ENCODE measurements at places on chromosomes 5 and 9. TPM values are rescaled to one million over a fixed set of nuclear protein-coding genes. Genes with fewer than 3 reads are reported as not detected.

OGN gene
- 0.30 TPM for total RNA-seq

CLIC3 gene
- total RNA-seq: not detected

GRCh38 chr5:146357126-146357525 lies 18.5 kb downstream of the POU4F3 start:
- ATAC-seq: no peak

CCNO gene
- not detected for total RNA-seq

DNA sequence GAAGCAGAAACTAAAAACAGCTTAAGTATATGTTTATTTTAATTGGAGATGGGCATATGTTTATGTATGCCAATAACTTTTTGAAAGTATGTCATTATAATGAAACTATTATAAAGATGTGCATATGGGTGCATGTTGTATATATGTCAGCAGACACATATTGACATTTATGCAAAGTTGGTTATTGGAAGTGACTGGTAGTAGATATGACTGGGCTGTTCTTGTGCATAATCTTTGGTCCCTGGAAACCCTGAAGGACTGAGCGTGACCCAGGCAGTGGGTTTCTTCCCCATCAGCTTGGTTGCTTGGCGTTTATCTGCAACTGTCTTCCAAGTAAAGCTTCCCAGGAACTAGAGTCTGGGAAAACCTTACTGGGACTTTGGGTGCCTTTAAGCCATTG lies 25.7 kb downstream of the ANKRA2 start:
- ATAC-seq: no peak

GRCh38 chr9:81474792-81475191 lies 214.6 kb downstream of the TLE1 start:
- no peak for ATAC-seq

ABCA1 gene
- total RNA-seq: 5.4 TPM

- no peak for ATAC-seq
Observed at GRCh38 chr5:126746290-126746689, 30.6 kb upstream of the LMNB1 start.

PCDHA13 gene
- total RNA-seq: not detected

GRCh38 chr5:75331-76320 lies 16.3 kb upstream of the PLEKHG4B start:
- no peak for ATAC-seq

HACD4 gene
- 2.9 TPM for total RNA-seq

DNA sequence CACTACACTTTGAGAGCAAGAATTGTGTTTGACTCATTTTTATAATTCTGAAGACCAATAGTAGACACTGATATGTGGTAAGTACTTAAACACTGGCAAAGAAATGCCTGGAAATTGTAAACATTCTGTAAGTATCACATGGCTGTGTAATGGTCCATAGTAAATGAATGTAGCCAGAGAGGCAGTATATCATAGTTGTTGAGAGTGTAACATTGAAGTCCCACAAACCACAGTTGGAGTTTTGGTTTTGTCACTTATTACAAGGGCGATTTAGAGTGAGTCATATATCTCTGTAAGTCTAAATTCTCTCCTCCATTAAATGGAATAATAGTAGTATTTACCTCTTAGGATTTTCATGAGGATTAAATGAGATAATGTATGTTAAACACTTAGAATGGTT lies 181.1 kb upstream of the MEF2C start:
- peak; percentile 16 for ATAC-seq

CEL gene
- total RNA-seq: 1.2 TPM

ORM2 gene
- total RNA-seq: not detected

ZNF454 gene
- not detected for total RNA-seq

DNA sequence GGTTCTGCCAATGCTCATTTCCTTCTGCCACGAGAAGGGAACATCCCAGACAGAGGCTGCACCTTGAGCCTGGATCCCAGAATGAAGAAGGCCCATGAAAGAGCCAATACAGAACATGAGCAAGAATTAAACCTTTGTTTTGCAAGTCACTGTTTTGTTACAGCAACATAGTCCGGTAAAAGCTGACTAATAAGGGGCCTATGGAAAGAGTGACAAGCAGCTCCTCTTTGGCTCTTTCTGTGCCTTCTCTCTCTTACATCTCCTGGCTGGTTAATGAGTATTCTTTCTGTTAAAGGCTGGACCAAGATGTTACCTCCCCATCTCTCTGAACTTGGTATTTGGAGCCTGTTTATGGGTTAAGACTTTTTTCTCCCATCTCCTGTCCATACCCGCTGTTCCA lies 10.8 kb downstream of the GFRA3 start:
- ATAC-seq: peak; percentile 62

DNA sequence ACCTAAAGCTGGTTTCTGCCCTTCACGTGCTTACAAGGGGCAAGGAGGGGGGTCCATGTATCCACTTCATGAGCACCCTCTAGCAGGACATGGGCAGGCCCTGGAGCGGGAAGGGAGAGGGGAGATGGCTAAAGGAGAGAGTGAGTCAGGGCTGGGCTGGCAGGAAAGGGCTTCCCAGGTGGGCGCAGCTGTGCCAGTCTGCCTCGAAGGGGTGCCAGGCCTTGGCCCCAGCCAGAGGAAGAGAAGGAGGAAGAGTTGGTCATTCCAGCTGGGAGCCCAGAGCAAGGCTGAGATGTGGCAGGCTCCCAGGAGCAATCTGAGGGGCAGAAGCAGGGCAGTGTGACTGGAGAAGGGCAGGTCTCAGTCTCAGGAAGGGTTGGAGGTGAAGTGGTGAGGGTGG lies 24.7 kb downstream of the TRIM14 start:
- no peak for ATAC-seq

SOX30 gene
- total RNA-seq: 0.50 TPM

All from activated T-helper 17 cell treated with anti-CD3 and anti-CD28 coated beads, Interleukin-2, amount 50 U/mL, for 72 hours (primary cell).